ENCODE measurements at places on chromosomes 1 and 21. TPM values are rescaled to one million over a fixed set of nuclear protein-coding genes. Genes with fewer than 3 reads are reported as not detected.

DNA sequence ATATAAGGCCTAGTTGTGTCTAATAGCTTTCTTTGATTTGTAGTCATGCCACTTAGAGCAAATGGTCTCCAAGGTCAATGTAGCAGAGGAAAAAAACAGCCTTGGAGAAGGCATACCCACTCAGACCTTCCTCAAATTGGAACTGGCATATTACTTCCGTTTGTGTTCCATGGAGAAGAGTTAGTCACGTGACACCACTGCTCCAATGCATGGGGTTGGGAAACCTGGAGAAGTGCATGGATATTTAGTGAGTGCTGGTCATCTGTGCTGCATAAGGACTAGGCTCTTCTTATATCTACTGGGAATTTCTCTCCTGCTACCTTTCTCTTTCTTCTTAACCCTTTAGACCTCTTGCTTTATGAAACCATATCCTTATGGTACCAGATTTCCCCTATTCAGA is 167.8 kb downstream of the BACH1 start:
- DNase-seq = no peak

DNA sequence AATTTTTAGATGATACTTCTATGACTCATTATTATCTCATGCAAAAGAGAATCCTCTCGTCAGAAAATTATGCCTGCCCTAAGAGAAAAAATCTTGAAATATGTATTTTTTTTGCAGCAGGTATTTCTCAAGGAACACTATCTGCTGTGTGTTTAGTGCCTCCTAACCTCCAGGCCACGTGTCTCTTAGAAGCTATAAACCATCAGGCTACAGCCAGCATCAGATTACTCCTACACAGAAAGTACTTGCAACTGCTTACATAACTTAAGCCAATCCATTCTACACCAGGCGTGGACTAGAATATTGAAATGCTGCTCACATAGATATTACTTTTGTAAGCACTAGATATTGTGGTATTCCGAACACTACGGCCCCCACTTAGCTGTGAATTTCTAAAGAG is 933.4 kb downstream of the PLA2G4A start:
- DNase-seq = no peak

- DNase-seq = no peak
These were observed 91.9 kb downstream of the FCRL5 start for GRCh38 chr1:157460381-157460780.

GRCh38 chr1:54297596-54298283 is 97.8 kb downstream of the MRPL37 start:
- DNase-seq = no peak

DNA sequence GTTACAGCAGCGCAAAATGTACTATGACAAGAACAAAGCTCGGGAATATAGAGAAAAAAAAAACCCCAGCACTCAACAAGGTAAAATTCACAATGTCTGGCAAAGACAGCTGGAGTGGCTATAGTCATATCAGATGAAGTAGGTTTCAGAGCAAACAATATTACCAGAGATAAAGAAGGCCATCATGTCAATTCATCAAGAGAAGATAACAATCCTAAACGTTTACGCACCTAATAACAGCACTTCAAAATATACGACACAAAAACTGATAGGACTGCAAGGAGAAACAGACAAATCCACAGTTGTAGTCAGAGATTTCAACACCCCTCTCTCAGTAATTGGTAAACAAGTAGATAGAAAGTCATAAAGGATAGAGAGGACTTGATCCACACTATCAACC is 455.2 kb downstream of the PTPRU start:
- DNase-seq = no peak

- peak; percentile 74 for DNase-seq
These were observed 8.1 kb upstream of the TMEM183A start for GRCh38 chr1:202998836-202999750.

DNA sequence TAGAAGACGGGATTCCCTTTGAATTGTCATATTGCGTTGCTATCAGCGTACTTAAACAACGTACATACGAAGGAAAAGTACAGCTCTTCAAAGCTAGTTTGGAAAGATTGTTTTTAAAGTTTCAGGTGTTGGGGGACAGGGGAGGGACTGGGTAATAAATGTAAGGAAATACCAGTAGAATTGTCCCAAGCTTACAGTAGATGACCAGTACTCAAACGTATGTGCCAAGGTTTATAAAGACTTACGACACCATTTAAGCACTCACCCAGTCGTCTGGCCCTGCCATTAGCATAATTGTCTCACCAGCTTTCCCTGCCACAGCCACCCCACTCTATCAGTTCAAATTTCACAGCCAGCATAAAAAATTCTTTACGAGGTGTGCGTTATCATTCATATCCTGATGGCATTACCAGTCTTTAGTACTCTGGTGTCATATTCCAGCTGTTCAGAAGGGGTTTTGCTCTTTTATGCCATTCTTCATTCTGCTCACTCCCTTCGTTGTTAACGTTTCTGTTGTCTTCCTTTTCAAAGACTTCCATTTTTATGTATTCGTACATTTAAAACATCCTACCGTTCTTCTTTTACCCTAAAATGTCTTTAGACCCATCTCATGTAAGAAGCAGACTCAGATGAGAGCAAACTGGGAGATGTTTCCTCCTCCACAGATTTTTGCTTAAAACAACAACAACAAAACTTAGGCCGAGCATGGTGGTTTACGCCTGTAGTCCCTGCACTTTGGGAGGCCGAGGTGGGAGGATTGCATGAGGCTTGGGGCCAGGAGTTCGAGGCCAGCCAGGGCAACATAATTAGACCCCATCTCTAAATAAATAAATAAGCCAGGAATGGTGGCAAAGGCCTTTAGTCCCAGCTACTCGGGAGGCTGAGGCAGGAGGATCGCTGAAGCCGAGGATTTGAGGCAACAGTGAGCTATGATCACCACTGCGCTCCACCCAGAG is 1.0 kb upstream of the HP1BP3 start:
- DNase-seq = no peak

GRCh38 chr1:150212070-150212469 is 23.8 kb downstream of the ANP32E start:
- DNase-seq = no peak

- no peak for DNase-seq
These were observed 39.5 kb upstream of the TMPRSS15 start for GRCh38 chr21:18443085-18443484.

DNA sequence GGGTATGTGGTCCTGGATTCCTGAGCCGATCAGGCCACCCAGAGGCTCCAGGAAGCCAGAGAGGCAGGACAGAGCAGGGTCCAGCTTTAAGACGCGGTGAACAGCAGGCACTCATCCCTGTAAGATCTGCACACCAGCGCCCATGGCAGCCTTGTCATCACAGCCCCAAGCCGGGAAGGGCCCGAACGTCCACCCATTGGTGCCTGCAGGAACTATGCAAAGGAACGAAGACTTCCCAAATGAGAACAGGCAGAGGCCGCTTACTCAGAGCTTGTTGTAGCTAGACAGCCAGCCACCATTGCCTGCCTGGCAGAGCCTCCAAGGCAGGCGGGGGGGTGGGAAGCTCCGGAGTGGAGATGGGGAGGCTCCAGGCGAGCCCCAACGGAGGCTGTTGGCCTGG is 12.1 kb upstream of the ARHGEF16 start:
- DNase-seq = no peak

GRCh38 chr1:207750631-207751305 is 1.1 kb upstream of the CD46 start:
- no peak for DNase-seq

DNA sequence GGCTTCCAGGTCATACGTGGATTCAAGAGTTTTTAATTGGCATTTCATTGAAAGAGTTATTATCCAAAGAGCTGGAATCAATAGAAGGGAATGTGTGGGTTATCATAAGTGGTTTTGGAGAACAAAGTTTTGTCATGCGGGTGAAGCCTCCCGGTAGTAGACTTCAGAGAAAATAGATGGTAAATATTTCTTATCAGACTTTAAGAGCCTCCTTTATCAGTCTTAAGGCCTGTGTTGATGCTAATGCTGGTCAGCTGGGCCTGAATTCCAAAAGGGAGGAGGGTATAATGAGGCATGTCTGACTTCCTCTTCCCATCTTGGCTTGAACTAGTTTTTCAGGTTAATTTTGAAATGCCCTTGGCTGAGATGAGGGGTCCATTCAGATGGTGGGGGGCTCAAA is 89.7 kb downstream of the ITSN1 start:
- no peak for DNase-seq

DNA sequence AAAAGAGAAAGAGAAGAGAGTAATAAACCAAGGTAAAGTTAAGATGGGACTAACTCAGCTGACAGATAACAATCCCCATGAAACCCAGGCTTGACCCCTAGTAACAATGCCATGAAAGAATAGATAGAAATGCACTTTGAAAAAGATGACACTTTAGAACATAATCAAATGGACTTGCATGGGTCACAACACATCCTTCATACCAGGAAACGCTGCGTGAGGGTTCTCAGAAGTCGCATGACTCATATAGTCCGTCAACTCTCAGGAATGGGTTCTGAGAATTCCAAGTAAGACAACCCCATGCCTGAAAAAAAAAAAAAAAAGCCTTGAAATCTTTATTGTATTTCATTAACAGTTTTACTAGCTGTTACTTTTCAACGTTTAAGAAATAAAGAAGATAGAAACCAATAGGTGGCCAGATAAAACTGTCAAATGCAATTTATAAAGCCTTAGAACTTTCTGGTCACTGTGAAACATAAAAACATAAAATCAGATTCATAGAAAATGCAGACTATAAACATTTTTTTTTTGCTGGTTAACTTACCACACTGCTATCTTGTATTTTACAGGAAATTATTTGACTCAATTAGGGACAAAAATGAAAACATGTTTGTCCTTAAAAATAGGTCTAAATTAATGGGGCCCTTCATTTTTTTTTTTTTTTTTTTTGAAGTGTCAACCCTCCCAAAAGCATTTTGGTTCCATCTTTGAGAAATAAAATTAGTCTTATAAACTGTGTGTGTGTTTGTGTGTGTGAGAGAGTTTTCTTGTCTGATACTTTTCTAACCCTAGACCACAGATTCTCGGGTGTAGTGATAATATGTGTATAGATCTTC is 202.1 kb downstream of the NCAM2 start:
- DNase-seq = peak; percentile 70

DNA sequence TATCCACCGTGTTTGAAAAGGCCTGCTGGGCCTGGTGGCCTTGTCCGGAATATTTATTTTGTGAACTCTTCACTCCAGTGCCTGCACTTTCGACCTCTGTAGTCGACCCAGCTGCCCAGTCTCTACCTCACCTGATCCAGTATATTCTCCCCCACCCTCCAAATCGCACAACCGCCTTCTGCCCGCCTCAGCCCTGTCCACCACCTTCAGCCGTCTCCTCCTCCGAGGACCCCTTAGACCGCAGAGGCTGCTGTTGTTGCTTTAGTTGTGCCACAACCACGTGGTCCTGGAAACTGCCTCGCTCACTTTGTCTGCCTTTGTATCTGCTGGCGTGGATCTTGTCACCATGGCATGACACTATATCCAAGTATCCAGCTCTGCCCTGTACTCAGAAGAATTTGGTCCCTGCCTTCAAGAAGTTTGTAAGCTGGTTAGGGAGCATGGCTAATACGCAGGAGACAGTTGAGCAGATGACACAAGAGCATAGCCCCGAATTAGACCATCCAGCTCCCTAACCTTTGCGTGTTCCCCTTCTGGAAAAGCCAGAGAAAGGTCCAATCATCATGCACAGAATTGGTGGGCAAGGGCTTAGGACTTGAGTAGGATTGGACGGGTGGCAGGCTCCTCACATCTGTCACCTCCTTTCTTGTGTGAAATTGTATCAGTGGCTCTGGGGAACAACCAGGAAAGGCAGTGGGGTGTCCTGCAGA is 1.5 kb downstream of the PHGDH start:
- no peak for DNase-seq

GRCh38 chr1:30437059-30437576 is 286.3 kb downstream of the MATN1 start:
- DNase-seq = no peak

DNA sequence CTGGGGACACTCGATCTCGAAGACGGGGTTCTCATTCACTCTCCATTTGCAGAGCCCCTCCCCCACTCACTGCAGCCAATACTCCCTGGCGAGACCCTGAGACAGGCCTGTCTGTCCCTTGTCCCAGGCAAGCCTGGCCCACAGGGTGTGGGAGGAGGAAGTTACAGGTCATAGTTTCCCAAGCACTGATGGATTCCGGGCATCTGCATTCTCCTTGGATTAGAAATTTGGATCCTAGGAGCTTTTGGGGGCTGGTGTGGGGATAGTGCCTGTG is 11.3 kb downstream of the WNT3A start:
- DNase-seq = no peak

DNA sequence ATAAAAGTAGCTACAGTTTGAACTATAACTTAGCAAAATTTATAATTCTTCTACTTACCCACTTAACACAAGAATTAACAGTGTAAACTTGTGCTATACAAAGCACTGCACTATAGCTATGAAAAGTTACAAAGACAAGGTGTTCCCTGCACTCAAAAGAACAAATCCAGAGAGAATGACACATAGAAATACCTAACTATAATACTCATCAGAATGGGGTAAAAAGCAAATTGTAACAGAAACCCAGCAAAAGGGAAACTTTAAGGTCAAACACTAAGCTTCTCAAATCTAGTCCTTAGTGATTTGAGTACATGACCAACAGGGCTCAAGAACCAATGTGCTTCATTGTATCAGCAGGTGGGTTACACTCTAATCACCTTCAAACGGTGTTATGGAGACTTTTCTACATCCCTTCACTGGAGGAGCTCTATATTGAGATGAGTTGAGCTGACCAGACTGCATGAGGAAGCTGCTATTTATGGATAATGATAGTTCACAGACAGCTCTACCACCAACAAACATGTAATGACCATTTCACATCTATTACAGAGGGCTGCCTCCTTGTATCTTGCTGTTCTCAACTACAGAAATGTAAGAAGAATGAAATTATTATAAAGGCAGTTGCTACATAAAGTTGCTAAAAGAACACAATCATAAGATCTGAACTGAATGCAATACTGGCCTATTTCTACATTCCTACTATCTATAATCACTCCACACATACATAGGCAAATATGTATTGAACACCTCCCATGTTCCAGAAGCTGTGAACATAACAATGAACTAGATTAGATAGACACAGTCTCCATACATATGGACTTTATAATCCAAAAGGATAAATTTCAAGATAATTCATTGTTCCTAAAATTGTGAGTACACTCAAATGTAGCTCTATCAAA is 47.6 kb downstream of the PIK3R3 start:
- no peak for DNase-seq

- DNase-seq = no peak
These were observed 14.6 kb downstream of the CEP350 start for GRCh38 chr1:179968994-179969919.

Gene OLIG2
- total RNA-seq = not detected

Gene FCRL2
- not detected for total RNA-seq

Gene CELA2A
- total RNA-seq = not detected

Gene ACTRT2
- not detected for total RNA-seq

Gene CRYAA
- total RNA-seq = not detected

Gene GPR25
- 0.35 TPM for total RNA-seq

Gene SIM2
- total RNA-seq = 0.09 TPM
